Stimulated activated CD4-positive, alpha-beta T cell treated with anti-CD3 and anti-CD28 coated beads, Interleukin-1b, Interleukin-23, amount 100 ng/mL, for 4 hours (primary cell): ENCODE measurements at places on chromosomes 12 and 14.

GRCh38 chr12:76627346-76628135, 68.0 kb upstream of the OSBPL8 start:
- no peak for DNase-seq

DNA sequence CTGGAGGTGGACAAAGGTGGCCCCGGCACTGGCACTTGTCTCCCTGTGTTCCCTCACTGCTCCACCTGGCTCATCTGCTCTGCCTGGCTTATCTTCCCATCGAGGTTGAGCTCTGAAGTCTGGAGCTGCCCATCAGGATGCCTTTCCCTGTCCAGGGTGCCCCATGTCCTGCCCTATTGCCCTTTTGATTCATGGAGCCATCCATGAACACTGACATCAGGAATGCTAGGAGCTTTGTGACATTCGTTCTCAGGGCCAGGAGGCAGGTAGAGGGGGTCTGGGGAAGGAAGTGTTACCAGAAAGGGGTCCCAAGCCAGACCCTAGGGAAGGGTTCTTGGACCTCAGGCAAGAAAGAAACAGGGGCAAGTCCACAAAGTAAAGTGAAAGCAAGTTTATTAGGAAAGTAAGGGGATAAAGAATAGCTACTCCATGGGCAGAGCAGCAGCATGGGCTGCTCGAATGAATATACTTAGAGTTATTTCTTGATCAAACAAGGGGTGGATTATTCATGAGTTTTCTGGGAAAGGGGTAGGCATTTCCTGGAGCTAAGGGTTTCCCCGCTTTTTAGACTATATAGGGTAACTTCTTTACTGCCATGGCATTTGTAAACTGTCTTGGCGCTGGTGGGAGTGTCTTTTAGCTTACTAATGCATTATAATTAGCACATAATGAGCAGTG, 51.6 kb downstream of the RIN3 start:
- no peak for DNase-seq

DNA sequence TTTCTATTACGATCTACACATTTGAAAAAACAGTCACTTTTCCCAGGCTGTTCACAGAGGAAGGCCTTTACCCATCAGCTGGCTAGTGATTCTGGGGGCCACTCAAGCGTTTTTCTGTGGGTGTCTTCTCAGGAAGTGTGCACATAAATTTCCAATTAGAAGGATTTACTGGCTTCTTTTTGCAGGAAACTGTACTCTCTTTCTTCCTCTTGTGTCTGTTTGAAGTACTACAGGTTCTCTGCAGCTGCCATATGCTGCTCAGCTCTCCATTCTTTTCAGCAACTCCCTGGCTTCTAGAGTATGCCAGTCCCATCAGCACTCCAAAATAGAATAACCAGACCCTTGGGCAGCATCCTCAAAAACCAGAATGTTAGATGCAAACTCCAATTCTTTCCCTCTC, 110.4 kb upstream of the NAV3 start:
- no peak for DNase-seq

GRCh38 chr12:85393606-85394005, 113.6 kb downstream of the ALX1 start:
- DNase-seq, result no peak
